ENCODE measurements at places on chromosomes 16 and 17.

GRCh38 chr16:87344931-87345631 is 27.9 kb upstream of the C16orf95 start:
- DNase-seq: no peak

DNA sequence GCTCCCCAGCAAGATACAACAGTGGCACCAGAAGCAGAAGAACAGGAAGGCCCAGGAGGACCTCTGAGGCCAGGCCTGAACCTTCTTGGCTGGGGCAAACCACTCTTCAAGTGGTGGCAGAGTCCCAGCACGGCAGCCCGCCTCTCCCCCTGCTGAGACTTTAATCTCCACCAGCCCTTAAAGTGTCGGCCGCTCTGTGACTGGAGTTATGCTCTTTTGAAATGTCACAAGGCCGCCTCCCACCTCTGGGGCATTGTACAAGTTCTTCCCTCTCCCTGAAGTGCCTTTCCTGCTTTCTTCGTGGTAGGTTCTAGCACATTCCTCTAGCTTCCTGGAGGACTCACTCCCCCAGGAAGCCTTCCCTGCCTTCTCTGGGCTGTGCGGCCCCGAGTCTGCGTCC is 11.9 kb downstream of the CES3 start:
- DNase-seq: no peak

- DNase-seq: no peak
These were observed 16.7 kb downstream of the ADCY7 start for GRCh38 chr16:50282955-50283631.

GRCh38 chr16:74771656-74772315 is 2.8 kb downstream of the FA2H start:
- no peak for DNase-seq

GRCh38 chr17:58913971-58914769 is 158.5 kb downstream of the PPM1E start:
- DNase-seq: no peak

DNA sequence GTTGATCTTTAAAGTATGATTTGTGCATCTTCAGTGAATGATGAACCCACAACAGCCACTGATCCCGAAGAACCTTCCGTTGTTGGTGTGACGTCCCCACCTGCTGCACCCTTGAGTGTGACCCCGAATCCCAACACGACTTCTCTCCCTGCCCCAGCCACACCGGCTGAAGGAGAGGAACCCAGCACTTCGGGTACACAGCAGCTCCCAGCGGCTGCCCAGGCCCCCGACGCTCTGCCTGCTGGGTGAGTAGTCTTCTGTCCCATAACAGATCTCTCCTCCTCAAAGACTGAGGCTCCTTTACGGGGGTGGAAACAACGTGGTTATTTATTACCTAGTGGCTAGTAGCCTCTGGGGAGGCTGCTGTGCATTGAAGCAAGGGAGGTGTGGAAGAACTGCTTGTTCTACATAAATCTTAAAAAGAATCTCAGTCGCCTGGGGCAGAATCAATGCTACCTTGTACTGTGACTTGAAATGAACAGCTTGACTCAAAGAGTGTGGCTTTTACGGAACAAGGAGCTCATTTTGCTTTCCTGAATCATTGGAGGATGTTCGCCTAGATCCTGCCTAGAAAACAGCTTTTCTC is 63.0 kb upstream of the CLEC18A start:
- peak; percentile 63 for DNase-seq

DNA sequence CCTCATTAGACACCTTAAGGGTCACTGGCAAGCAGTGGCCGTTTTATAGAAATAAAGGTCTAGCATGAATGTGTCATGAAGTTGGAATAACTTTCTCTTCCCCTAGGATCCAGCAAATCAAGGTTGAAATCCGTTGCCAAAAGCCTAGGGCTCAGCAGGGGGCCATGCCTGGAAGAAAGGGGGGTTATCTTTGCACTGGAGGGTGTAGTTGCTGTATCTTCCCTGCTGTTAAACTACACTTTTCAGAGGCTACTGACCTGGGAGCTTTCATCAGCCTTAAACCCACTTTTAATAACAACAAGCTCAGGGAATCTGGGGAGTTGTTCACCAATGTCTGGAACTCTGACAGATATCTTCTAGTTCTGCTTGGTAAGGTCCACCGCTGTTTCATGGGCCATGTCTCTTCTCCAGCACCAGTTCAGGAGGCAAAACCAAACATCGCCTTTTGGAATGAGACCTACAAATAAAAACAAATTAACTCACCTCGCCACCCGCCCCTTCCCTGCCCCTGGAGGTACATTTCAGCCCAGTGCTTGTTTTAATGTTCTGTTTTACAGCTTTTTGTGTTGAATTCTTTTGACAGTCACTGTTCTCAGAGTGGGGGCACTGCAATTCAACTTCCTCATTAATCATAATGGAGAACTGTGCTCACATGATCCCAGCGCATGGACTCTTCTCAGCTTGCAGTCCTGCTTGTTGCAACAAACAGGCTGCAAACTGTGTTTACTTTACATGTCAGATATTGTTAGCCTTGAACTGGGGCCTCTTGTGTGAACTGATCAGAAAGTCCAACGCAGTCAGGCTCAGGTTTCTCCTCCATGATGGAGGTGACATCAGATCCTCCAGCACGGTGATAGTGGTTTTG is 508.7 kb downstream of the KCNJ2 start:
- no peak for DNase-seq

- no peak for DNase-seq
These were observed 213.4 kb upstream of the GSE1 start for GRCh38 chr16:85399583-85400284.

GRCh38 chr16:50437769-50438437 is 69.1 kb upstream of the BRD7 start:
- DNase-seq: no peak

DNA sequence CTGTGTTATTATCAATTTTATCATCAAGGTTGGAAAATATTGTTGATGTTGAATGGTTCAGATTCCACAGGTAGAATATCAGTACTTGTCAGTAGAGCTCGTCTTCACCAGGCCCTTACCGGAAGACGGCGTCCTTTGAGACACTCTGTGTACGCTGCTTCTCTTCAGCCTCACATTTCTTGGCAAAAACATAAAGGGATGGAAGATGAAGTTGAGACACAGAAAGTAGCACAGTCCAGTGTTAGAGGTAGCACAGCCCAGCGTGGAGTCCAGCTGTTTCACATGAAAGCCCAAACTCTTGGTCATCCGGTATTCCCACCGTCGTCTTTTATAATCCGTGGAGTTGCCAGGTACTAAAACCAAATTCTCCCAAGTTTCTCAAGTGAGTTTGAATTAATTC is 30.4 kb downstream of the ATP2C2 start:
- DNase-seq: peak; percentile 7

DNA sequence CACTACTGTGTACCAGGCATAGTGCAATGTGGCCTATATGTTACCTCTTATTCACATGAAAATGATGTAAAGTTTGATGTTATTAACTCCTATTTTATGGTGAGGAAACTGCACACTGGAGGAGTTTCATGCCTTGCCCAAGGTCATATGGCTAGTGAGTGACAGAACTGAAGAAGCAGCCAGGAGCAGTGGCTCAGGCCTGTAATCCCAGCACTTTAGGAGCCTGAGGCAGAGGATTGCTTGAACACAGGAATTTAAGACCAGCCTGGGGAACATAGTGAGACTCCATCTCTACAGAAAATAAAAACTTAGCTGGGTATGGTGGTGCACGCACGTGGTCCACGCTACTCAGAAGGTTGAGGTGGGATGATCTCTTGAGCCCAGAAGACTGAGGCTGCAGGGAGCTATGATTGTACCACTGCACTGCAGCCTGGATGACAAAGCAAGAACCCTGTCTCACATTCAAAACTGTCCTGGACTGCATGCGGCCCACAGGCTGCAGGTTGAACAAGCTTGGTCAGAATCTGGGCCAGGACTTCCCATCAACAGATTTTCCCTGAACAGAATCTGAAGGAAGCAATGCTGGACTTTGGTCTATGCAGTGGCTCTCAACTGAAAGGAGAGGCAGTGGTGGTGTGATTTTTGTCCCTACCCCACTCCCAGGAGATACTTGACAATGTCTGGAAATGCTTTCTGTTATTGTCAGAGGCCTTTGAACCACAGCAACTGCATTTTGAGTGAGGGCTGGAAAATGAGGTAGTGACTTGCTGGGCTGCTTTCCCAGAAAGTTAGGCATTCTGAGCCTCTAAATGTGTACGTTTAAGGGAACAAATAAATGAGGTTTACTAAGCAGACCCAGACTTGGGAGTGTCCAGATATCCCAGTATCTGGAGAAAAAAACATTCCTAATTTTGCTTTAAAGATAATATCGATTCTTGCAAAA is 479.5 kb downstream of the TMEM114 start:
- DNase-seq: no peak

GRCh38 chr17:42590886-42591285 is 13.4 kb upstream of the PSMC3IP start:
- no peak for DNase-seq

DNA sequence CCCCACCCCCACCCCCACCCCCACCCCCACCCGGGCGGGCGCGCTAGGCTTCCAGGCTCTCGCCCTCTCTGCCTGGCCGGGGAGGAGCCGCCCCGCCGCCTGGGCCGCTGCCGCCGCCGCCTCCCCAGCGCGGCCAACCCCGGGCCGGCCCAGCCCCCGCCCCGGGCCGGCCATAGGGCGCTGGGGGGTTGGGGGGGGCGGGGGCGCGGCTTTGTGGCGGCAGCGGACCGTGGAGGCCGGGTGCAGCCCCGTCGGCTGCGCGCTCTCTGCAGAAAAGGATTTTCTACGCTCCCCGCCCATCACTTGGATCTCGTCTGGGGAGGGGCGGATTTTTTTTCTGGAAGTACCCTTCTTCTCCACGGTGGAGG is 230.9 kb downstream of the MRTFB start:
- DNase-seq: no peak

DNA sequence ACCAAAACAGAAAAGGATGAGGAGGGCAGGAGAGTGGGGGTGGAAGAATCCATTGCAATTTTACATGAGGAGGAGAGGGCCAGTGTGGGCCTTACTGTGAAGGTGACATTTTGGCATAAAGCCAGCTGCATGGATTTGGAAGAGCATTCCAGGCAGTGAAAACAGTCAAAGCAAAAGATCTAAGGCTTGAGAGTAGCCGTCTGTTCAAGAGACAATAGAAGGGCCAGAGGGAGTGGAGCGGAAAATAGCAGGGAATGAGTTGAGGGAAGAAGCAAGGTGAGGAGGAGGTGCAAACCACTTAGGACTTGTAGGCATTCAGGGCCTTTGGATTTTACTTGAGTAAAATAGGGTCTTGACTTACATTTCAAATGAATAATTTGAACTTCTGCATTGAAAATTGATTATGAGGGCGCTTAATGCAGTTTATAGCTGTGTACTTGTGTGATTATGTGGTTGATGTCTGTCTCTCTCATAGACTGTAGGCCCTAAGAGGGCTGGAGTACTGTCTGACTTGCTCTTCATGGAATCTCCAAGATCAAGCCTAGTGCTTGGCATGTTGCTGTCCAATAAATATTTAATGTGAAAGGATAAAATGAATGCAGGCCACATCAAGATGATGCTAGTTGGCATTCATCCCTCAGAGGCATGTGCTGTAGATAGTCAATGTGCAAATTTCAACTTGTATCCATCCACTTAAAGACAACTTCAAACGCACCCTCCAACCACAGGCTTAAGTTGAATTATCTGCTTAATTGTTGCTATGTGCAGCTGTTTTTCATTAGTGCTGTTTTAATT is 772.1 kb upstream of the RBFOX1 start:
- DNase-seq: no peak

DNA sequence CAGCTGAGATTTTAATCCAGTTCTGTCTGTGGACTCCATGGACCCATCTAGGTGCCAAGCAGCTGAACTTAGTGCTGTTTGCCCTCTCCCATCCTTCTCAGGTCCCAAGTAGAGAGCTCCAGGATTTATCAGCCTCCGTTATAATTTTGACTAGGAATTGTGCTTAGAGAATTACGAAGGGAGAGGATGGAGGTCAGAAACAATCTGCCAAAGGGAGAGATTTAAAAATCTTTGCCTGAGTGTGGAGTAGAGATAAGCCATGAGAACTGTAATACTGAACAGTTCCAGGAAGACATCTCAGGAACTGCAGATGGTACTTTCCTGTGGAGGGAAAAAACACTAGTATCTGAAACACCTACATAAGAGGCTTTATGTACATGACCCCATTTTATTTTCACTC is 27.0 kb downstream of the CEP95 start:
- no peak for DNase-seq

DNA sequence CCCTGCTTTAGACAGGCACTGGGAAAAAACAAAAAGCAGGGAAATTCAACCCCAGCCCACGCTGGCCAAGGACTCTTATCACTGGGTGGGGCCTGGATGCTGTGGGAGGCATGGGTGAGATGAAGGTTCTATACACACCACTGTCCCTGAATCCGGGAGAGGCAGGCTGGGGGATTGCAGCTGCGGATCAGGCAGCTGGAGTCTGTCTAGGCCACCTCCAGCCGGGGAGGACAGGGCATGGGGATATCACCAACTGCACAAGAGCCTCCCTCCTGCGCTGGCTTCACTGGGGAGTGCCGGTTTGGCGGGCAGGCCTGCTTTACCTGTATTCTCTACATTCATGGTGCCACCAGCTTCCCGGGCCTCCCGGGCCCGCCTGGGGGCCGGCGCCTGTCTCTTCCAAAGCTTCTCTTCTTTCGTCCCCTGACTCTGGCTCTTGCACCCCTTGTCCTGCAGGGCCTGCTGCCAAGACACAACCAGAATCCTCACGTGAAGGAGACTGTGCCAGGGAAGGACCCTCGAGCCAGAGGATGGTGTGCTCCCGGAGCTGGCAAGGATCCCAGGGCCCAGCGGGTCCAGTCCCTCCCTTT is 13.9 kb downstream of the KIFC3 start:
- no peak for DNase-seq

GRCh38 chr17:34607917-34608316 is 28.5 kb downstream of the TMEM132E start:
- DNase-seq: no peak

GRCh38 chr16:27174007-27174406 is 29.3 kb upstream of the KDM8 start:
- DNase-seq: no peak

- DNase-seq: no peak
These were observed 22.6 kb upstream of the MGAT5B start for GRCh38 chr17:76845541-76846017.

- peak; percentile 48 for DNase-seq
These were observed 1.6 kb downstream of the HEATR3 start for GRCh38 chr16:50067290-50067853.

DNA sequence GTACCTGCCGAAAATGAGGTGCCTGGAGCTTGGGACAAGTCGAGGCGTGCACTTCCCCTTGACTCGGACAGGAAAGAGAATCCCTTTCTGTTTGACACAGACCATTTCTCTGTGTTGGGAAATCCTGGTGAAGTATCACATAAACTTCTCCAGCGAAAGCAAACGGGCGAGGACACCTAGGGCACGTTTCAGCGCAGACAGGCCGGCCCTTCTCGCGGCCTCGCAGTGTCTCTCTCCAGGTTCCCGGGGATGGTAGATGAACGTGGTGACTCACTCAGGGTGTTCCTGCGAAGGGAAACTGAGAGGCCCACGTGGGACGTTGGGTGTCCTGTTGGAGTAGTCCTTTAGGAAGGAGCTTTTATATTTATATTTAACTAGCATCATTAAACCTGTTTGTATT is 36.3 kb upstream of the ZNF750 start:
- no peak for DNase-seq

DNA sequence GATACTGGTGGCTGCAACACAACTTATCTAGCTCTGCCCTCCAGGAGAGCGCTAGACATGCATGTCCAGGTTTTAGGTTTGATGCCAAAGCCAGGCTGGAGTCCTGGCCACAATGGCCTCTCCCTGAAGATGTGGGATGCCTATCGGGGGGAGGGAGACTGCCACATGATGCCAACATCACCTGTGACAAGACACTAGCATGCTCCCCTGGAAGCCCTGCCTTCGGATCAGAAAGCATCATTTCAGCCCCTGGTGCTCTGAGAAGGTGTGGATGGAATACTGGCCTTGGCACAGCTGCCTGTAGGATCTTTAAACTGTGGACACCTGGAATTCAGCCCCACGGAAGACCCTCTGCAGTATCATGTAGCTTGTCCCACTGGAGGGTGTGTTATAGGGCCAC is 93.5 kb downstream of the SHISA6 start:
- no peak for DNase-seq

Measured in pons (tissue), 1 donor.